ENCODE measurements at places on chromosomes 2 and 18.

GRCh38 chr2:178229927-178230326 is 35.6 kb downstream of the OSBPL6 start:
- no peak for DNase-seq

- DNase-seq, result no peak
Observed at GRCh38 chr2:27803046-27803445, 31.5 kb downstream of the MRPL33 start.

GRCh38 chr2:235024931-235025773 is 73.3 kb downstream of the SH3BP4 start:
- DNase-seq, result peak; percentile 60

GRCh38 chr2:1571477-1572417 is 158.5 kb downstream of the TPO start:
- no peak for DNase-seq

DNA sequence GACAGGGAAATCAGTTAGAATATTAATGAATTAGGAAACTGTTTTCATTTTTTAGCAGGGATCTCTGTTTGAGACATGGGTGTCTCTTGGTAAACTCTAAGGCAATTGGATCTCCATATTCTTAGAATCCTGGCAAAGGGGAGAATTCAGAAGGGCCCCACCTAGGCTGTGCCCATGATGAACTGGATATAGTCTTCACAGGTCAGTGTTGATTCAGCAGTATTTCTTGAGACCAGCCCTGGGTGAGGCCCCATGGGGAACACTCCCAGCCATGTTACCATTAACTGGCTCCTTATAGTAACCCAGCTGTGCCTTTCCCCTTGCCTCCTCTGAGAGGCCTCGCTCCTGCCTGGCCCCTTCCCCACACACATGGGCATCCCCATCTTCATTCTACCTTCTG is 76.7 kb downstream of the TCF7L1 start:
- no peak for DNase-seq

DNA sequence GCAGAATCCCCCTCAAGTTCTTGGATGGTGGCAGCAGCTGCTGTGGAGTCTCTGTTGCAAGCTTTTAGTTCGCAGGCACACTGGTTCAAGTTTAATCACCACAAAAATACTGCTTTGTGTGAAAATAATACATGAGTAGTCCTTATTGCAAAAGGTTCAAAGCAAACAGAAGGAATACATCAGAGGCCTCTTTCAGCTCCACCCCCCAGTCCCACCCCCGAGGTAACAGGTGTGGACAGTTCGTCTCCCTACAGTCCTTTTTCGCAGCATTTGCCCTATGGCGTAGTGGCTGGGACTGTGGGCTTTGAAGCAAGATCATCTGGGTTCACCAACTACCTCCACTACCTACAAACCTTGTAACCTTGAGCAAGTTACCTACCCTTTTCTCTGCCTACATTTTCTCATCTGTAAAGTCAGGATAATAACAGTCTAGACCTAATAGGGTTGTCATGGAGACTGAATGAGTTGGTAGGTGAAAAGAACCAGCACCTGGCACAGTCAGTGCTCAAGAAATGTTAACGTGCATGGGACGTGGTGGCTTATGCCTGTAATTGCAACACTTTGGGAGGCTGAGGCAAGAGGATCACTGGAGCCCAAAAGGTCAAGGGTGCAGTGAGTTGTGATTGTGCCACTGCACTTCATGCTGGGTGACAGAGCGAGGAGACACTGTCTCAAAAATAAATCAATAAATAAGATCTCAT is 61.7 kb downstream of the TCF7L1 start:
- DNase-seq, result no peak

DNA sequence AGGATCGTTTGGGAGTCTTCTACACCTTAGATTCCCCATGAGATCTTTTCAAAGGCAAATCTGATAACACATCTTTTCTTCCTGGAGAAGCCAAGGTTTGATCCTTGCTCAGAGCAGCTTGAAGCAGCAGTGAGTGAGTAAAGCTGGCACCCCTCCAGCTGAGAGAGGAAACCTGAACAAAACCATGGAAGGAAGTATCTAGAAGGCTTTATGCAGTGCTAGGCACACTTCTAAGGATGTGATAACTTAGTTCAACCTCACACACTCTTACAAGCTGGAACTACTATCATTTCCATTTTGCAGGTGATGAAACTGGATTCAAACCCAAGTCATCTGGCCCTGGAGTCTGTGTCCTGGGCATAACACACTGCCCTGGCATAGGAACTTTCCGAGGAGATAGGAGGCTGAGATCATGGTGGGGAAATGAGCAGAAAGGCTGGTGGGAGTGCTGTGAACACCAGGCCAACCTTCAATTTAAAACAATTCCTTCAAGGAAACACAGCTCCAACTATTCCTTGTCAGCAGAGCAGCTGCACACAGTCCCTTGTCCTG is 71.2 kb downstream of the CTAGE1 start:
- peak; percentile 64 for DNase-seq

- peak; percentile 17 for DNase-seq
Observed at GRCh38 chr2:226050822-226051221, 651.3 kb downstream of the NYAP2 start.

DNA sequence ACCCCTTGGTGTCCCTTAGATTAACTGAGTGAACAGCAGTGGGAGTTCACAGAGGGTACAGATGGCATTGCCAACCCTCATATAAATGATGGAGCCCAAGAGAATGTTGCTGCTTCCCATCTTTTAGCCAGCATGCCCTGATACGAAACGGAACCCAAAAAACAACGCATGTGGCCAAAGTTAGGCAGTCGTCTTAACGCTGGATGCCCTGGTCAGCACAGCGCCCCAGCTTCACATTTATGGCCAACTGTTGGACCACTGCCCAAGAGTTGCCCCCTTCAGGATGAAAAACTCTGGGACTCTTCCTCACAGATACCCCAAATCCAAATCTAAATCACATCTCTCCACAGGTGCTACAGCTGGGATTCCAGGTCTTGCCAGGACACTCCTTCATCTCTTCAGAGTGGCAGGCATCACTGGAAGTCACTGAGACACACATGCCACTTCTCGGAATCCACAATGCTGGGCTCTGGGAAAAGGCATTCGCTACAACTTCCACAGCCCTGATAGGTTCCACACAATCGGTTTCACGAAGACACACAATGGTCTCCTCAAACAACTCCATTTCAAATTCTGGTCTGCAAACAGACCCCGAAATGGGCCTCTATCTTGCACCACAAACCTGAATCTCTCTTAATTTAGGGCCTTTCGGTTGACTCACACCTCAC is 44.6 kb downstream of the LONRF2 start:
- no peak for DNase-seq

- peak; percentile 5 for DNase-seq
Observed at GRCh38 chr2:225274751-225275150, 124.8 kb upstream of the NYAP2 start.

DNA sequence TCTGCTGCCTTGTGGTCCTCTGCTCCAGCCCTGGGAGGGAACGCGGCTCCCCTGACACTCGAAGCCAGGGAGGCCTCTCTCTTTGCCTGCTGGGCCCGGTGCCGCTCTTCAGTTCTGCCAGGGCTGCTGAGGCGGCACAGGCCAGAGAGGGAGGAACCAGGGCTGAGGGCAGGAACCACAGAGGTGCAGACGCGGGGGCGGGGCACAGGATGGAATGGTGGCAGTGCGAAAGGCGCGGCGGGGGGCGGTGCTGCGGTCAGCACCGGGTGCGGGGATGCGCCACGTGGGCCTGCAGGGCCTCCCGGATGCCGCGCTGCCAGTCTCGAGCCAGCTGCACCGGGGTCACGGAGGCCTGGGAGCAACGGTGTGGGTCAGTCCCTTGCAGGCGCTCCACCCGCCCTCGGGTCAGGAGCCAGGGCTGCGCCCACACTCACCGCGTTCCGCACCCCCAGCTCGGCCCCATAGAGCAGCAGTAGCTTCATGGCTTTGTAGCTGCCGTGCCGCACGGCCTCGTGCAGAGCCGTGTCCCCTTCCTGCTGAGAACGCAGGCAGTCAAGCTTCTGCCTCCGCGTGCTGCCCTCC is 4.4 kb downstream of the ANKRD23 start:
- DNase-seq, result no peak

- DNase-seq, result no peak
Observed at GRCh38 chr2:127678531-127678930, 3.2 kb upstream of the LIMS2 start.
